ENCODE measurements at places on chromosomes 16 and 17.

DNA sequence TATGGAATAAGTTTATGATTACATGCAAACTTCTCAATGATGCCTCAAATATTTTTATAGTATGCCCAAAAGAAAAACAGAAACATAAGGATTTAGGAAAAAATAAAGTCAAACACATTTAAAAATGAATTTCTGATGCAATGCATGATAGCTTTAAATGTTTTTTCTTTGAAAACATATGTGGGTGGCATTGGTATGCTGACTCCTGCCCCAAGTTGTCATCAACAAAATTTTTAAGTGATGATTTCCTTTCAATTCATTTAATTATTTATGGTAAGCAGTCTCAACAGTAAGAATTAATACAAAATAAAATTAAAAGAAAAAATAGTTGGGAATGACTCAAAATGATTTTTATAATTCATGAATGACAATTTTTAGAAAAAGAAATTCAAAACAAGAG is 104.9 kb downstream of the CEP112 start:
- no peak for DNase-seq

DNA sequence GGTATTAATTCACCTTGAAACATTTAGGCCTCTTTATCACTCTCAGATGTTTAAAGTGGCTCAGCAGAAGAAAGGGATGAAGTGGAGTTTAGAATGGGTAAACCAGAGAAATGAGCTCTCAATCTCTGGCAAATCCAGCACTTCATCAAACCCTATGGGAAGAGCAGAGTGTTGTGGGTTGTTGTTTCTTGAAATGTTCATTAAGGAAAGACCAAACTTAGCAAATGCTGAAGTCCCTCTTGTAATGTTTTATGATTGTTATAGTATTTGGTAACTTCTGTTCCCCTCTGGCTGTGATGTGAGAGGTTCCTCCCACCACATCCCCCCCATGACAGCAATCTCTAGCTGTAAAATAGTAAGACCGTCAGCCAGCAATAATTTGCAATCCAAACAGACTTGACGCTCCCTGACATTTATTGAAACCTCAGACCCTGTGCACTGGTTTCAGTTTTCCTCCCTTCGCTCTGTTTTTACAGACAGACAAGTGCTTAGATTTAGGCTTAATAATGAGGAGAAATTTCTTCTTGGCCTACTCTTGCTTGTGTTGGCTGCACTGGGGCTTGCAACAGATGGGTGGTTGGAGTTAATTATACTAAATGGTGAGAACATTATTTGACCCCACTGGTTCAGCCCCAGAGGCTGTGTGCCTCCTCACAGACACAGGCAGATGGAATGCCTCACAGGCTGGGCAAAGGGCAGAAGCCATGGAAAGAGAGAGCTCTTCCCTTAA is 609.4 kb upstream of the SOX9 start:
- no peak for DNase-seq

DNA sequence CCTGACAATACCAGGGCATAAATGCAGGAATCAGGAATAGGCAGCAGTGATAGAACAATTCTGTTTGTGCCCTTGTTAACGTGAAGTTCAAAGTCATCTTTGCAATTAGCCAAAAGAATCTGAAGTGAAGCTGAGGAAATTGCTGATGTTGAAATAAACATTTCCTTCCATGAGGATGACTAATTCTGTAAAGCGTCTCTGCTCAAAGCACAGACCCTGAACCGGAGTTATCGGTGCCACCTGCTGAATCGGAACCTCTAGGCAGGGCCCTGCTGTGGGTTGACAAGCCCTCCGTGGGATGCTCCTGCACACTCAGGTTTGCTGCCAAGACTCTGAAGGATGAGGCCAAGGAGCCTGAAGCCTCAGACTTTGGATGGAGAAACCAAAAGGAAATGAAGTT is 37.0 kb upstream of the CDH1 start:
- no peak for DNase-seq

GRCh38 chr17:80279895-80280294 is 19.2 kb downstream of the RNF213 start:
- peak; percentile 73 for DNase-seq

- no peak for DNase-seq
Observed at GRCh38 chr16:76125871-76126270, 151.3 kb upstream of the CNTNAP4 start.

- DNase-seq = no peak
Observed at GRCh38 chr17:78885956-78886355, 17.0 kb downstream of the CEP295NL start.

DNA sequence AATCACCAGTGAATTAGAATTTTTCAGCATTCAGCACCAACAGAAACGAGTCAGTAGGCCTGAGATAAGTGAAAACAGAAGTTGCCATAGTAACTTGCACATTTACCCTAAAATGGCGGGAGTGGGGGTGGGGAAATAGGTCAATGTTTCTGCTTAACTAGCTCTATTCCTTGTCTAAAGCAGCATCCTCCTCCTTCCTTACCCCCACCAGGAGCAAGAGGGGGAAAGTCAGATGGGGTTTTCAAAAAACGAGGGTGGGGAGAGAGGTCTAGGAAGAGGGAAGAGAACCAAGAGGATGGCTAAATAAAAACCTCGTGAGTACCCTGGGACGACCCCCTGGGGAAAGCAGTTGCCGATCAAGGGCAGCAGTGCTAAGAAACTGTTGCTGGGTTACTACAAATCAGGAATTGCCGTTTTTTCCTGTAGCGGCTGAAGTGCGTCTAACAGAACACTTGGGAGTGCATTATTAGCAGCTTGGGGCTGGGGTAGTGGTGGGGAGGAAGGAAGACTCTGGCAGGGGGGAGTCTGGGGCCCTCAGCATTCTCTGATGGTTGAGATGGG is 34.4 kb upstream of the MNT start:
- DNase-seq = no peak

DNA sequence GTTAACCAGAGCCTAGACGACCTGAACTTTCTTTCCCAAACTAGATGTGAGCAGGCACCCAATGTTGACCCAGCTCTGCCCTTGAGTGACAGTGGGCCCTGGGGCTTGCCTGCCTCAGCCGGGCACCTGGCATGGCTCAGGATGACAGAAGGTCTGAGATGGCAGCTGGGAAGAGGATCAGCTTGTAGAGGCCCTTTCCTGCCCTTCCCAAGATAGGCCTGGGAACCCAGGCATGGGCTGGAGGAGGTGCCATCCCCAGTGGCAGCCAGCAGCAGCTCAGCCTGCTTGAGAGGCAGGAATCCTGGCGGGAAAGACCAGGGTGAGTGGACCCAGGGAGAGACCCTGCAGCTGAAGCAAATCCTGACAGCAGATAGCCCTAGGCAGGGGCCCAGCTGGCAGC is 59.1 kb downstream of the PIPOX start:
- DNase-seq = no peak

- DNase-seq = no peak
Observed at GRCh38 chr17:73257516-73257915, 4.2 kb downstream of the CPSF4L start.

GRCh38 chr17:17440010-17440843 is 36.6 kb upstream of the MED9 start:
- no peak for DNase-seq

GRCh38 chr17:2595716-2596115 is 2.3 kb downstream of the PAFAH1B1 start:
- DNase-seq = no peak

DNA sequence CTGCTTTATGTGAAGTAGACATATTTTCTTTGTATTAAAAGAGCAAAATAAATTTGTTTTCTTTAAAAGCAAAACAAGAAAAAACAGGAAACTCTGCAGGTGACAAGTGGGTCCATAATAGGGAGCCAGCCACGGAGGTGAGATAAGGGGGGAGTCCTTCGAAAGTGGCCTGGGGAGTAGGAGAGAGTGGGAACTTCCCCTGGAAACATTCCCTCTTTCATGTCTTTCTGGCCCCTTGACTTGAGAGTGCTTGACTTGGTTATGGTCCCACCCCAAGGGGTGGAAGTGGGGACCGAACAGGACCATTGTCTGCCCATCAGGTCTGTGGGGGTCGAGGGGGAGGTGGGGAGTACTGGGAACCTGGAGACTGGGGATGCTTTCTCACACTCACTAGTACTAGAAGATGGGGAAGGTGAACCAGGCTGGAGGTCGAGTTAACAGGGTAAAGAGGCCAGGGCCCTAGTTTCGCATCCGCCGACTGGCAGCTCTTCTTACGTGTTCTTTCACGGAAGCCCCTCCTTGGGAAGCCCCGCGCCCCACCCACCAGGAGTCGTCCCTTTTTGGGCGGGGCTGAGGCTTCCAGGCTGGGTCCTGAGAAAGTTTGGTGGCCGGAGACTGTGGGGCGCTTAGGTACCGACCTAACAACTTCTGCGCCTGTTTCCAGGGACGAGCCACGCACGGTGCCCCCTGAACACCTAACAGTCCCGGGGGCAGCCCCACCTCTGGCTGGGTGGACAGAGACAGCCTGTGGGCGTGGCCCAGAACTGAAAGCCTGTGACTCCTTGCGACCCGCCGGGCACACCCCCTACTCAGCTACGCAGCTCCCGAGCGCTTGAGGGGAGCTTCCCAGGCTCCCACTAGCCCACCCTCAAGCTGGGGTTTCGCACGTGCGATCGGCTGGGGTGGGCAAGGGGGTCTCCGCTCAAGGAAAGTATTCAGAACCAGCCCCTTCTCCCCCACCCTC is 790 bp downstream of the TRADD start:
- peak; percentile 73 for DNase-seq

DNA sequence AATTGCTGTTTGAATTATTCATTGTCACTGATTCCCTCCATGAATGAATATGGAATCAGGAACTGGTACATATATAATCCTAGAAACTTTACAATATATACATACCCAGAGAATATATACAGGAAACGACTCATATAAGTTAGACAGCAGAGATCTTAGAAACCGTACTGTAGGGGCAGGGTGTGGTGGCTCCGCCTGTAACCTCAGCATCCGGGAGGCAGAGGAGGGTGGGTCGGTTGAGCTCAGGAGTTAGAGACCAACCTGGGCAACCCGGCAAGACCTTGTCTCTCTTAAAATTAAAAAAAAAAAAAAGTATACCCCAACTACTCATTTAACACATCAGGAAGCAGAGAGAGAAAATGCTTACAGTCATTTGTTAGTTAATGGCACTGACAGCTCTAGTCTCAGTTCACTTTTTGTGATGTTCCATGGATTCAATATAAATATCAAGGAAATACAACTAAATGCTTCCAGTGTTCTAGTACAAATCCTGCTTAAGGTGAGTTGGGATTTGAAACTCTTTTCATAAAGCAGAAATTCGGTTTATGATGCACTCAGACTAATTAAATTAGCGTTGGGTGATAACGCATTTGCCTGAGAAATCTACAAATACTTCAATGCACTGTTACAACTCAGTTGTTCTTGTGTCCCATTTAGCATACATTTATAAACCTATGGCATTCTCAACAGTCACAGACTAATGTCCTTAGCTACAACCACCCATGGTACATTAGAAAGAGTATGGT is 5.6 kb downstream of the GLG1 start:
- DNase-seq = no peak

- no peak for DNase-seq
Observed at GRCh38 chr16:81446907-81447268, 2.3 kb downstream of the CMIP start.

DNA sequence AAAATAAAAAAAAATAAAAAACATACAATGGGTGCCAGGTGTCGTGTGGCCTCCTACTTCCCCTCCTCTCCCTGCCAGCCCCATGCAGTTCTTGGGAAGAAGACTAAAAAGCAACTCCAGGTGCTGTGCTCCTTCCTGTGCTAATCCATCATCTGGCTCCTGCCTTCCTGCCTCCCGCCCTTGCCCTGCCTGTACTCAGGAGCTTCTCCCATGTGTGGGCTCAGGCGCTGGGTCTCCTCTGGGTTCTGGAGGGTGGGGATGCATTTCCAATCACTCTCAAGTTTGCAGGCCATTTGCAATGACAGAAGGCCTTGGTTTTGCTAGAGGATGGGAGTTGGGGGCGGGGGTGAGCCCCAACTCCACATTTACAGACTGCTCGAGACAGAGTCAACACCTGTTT is 122.9 kb downstream of the SDK2 start:
- DNase-seq = peak; percentile 6

DNA sequence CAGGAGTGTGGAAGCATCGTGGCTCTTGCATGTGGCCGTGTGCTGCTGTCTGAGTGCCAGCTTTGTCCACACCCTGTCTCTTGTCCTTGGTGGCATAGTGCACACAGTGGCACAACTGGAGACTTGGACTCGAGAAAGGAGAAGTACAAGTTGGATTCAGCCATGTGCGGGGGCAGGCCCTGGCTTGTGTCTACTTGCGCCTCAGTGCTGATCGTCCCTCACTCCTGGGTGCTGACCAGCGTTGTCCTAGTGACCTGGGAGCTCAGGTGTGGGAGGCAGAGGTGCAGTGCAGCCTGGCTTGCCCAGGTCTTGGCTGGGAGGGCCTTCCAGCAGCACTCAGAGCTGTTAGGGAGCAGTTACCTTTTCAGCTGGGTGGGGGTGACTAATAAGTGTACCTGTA is 20.6 kb downstream of the MPRIP start:
- no peak for DNase-seq

- DNase-seq = no peak
Observed at GRCh38 chr16:53792161-53792951, 88.4 kb downstream of the FTO start.

- no peak for DNase-seq
Observed at GRCh38 chr17:77311371-77311981, 170.7 kb downstream of the SEC14L1 start.

- DNase-seq = no peak
Observed at GRCh38 chr17:3847165-3847670, 1.2 kb upstream of the NCBP3 start.

DNA sequence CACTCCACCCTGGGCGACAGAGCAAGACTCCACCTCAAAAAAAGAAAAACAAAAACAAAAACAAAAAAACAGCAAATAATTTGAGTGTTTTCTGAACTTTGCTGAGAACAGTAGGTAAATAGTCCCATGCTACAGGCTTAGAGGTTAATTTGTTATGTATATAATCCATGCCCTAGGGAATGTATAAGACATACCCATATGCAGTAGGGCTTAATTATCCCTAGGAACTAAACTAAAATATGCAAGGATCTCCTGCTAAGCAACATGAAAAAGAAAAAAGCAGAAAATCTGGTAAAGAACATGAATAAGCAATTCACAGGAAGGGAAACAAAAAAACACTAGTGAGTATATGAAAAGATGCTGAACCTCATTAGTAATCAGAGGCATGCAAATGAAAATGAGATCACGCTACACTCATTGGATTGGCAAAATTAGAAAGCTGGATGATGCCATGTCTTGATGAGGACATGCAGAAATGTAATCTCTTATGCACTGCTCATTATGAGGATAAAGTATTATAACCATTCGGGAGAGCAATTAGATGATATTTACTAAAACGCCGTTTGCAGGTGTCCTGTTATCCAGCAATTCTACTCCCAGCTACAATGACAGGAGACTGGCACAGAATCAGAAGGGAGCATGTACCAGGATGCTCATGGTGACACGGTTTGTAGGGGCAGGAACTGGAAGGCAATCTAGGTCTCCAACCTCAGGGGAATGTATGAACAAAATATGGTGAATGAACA is 5.6 kb downstream of the KCTD13 start:
- no peak for DNase-seq

- no peak for DNase-seq
Observed at GRCh38 chr17:77544347-77545110, 403.8 kb downstream of the SEC14L1 start.

GRCh38 chr17:40500709-40501108 is 714 bp downstream of the TNS4 start:
- DNase-seq = no peak

- no peak for DNase-seq
Observed at GRCh38 chr17:77736199-77736585, 222.3 kb upstream of the TNRC6C start.

- DNase-seq = no peak
Observed at GRCh38 chr16:27234603-27235002, 31.3 kb downstream of the KDM8 start.
